H9 (cell line): ENCODE measurements at places on chromosomes 11 and 22.

- DNase-seq: no peak
These were observed 31.7 kb downstream of the TPCN2 start for GRCh38 chr11:69080257-69080995.

DNA sequence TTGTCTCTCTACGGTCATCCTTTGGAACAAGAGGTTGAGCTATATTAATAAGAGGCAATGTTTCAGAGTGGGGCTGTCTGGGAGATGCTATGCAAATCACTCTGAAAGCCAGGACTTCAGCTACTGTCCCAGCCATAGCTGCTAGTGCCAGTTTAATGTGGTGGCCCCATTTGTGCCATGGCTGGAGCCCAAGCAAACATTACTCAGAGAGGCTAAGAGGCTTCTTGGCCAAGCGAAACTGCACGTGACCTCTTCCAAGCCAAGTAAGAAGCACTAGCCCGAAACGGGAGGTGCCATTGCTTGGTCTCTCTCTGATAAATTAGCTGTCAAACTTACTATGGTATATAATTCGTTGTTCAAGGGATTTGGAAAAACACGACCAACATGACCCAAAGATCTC lies 50.4 kb upstream of the TBCEL start:
- no peak for DNase-seq

- no peak for DNase-seq
These were observed 160.1 kb downstream of the OR4C45 start for GRCh38 chr11:50192743-50193142.

GRCh38 chr11:8019314-8020243 lies 32.4 kb downstream of the EIF3F start:
- peak; percentile 23 for DNase-seq

DNA sequence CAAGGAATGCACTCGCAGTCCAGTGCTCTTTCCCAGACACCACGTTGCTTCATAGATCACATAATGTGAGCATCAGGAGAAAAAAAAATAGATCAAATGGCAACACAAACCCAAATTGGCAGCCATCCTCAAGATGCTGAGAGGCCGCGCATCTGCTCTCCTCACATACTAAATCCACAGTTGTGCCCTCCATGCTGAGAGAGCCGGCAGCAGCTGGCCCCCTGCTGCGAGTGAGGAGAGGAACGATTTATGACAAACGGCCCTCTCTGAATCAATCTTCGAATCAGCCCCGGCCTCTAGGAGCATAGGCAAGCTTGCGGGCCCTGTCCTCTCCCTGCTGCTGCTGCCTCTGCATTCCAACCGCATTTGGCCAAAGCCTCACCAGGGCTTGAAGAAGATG lies 159.9 kb upstream of the TENM4 start:
- DNase-seq: no peak

DNA sequence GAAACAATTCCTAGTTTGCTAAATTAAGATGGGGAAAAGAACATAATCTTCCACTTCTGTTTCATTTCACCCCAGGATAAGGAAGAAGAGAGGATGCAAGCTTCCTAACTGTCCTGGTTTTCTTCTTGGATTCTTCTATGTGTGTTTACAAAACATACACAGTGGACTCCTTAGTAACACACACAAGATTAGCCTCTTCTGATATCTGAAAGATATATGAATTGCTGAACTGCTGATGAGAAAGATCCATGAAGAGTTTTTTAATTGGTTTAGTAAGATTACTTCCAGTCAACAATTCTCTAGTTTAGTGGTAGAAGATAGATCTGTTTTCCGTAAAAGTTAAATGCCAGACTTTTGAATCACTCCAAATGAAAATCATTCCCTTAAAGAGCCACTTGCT lies 86.8 kb downstream of the WT1 start:
- DNase-seq: no peak

- peak; percentile 65 for DNase-seq
These were observed 20.8 kb upstream of the DLAT start for GRCh38 chr11:112004389-112004788.

- no peak for DNase-seq
These were observed 15.4 kb downstream of the ASRGL1 start for GRCh38 chr11:62352355-62353336.

DNA sequence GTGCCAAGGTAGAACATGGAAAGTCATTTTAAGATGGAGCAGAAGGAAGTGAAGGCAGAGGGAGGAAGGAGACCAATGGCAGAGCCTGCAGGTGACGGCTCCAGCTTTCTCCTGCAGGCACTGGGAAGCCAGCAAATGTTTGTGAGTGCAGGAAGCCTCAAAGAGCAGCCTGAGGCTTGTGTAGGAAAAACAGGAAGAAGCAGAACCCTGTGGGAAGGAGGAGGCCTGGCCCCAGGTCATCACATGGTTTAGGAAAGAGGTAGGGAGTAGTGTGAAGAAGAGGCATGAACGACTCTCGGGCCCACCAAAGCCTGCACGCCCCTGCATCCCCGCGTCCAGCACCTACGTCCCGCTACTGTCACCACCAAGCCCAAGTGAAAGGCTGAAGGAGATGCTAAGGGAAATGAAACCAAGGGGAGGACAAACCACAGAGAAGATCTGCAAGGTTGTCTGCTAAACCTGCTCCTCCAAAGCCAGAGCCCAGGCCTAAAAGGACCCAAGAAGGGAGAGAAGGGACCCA lies 151.5 kb downstream of the CHST1 start:
- no peak for DNase-seq

DNA sequence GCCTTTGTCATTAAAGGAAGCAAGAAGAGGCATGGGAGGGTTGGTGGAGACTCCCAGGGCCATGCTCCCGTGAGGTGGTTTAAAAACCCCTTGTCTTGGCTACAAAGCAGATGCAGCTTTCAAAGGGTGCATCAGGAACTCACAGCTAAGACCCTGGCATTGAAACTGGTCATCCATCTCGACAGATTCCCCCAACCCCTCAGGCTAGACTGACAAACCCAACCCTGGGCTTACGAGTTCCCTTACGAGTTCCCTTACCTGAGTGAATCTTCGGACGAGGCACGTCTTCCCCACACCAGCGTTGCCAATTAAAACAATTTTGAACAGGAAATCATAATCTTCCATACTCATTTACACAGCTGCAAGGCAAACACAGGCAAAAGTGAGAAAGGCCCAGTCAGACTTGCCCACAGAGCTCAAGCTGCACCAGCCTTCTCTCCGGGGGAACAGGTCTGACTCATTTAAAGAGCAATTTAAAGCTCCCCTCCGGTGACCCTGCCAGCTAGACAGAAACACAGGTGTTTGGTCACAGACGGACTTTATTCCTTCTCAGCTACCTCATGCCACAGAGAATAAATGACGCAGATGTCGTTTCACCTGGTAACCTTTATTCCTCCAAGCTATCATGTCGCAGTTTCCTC lies 74.6 kb downstream of the RAB30 start:
- no peak for DNase-seq

DNA sequence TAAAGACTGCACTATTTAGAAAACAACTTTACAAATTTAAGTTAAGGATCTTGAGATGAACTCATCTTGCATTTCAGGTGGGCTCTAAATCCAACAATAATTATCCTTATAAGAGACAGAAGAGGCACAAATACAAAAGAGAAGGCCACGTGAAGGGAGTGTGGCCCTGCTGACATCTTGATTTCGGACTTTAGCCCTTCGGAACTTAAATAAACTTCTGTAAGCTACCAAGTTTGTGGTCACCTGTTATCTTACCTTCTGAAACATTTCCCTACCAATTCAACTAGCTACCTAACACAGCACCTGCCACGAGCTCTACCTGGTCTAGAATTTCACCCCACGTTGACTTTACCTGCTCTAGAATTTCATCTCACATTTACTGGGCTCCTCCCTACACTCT lies 42.9 kb upstream of the ARHGAP32 start:
- DNase-seq: no peak

DNA sequence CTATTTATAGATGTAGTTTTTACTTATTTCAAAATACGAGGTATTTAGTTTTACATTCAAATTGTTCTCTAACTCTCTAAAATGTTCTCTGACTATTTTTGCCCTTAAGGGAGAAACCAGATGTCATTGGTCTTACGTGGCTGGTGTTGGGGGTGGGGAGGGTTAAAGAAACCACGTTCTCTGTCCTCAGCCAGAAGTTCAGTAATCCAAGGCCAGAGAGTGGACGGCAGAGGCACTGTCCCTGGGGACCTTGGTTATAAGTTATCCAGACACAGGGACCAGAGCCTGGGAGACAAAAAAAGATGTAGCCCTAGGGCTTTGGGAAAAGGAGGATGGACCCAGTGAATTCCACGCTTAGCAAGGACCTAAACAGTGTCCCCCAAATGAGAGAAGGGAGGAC lies 706 bp upstream of the OR51E1 start:
- no peak for DNase-seq

- DNase-seq: no peak
These were observed 203.7 kb downstream of the TENM4 start for GRCh38 chr11:79237091-79237490.

- DNase-seq: peak; percentile 29
These were observed 30.9 kb downstream of the EIF3F start for GRCh38 chr11:8017894-8018483.

DNA sequence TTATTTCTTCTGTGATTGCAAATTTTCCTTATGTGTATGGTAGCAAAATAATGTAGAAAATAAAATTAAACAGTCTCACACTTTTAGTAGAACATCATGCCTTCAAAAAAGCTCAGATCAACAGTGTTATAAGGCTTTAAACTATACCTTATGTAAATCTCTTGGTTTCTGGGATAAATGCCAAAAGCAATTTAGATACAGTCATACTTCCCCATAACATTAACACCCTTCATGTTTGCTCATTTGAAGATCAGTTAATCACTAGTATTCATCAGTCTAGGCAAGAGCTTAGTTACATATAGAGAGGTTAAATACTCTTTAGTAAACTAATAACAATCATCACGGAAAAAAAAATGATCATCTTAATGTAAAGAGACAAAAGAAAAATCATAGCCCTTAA lies 421.8 kb upstream of the ANO3 start:
- no peak for DNase-seq

GRCh38 chr11:105033343-105033742 lies 1.6 kb downstream of the CASP1 start:
- DNase-seq: no peak

GRCh38 chr11:76190376-76190775 lies 15.9 kb downstream of the WNT11 start:
- no peak for DNase-seq

GRCh38 chr22:37971475-37972434 lies 12.6 kb downstream of the SOX10 start:
- peak; percentile 79 for DNase-seq

DNA sequence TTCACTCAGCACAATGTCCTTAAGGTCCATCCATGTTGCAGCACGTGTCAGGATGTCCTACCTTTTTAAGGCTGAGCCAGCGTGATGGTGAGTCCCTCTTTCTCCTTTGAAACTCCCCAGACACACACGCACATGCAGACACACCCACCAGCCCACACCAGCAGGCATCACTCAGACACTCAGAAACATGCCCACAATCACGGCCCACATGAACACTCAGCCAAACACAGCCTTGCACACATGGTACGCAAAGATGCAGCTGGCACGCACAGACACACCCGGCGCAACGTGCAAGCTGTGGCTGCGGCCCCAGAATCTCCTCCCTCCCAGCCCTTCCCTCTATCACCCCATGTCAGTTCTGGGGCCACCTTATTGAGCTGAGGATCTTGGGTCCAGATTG lies 8.0 kb downstream of the FADS3 start:
- DNase-seq: no peak
